Large intestine (tissue), 12 donors: ENCODE measurements at places on chromosomes 2 and 18.
A peak's percentile ranks its signal among the peaks of the same experiment; 100 is the strongest.

DNA sequence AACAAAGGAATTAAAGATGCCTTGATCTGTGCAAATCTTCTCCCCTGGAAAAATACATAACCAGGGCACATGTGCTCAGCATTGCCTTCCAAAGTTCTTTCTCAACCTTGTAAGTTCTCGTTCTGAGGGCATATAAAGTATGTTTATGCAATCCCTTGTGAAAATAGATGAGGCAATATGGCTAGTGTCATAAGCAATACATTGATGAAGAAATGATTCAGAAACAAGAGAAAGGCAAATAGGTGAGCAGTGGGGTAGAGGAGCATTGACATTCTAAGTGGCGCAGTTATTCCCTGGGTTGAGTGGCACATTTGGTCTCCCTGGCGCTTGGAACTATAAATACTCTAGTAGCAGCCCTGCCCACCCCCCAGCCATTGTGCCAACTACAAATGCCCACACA lies 57.4 kb upstream of the PGAP1 start:
- peak; percentile 35 for DNase-seq

GRCh38 chr2:196233805-196234475 lies 62.6 kb upstream of the STK17B start:
- DNase-seq: no peak

GRCh38 chr2:232874677-232875223 lies 4.7 kb downstream of the SNORC start:
- DNase-seq: no peak

GRCh38 chr18:49360582-49360981 lies 99.9 kb downstream of the DYM start:
- no peak for DNase-seq

DNA sequence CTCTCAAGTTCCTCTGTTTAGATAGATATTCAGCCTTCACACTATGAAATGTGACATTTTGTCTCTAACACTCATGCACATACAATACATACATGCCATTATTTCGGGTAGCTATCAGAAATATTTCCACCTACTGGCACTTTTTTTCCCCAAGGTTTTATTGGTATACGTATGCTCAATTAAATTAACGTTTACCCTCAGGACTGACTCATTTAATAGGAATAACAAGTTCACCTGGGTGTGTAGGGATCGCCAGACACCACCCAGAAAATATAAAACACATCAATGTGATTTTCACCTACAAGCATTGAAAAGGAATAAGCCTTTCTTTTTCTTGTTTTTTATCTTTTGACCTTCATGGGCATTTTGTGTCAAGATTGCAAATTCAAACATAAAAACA lies 138.5 kb upstream of the EPAS1 start:
- DNase-seq: no peak

DNA sequence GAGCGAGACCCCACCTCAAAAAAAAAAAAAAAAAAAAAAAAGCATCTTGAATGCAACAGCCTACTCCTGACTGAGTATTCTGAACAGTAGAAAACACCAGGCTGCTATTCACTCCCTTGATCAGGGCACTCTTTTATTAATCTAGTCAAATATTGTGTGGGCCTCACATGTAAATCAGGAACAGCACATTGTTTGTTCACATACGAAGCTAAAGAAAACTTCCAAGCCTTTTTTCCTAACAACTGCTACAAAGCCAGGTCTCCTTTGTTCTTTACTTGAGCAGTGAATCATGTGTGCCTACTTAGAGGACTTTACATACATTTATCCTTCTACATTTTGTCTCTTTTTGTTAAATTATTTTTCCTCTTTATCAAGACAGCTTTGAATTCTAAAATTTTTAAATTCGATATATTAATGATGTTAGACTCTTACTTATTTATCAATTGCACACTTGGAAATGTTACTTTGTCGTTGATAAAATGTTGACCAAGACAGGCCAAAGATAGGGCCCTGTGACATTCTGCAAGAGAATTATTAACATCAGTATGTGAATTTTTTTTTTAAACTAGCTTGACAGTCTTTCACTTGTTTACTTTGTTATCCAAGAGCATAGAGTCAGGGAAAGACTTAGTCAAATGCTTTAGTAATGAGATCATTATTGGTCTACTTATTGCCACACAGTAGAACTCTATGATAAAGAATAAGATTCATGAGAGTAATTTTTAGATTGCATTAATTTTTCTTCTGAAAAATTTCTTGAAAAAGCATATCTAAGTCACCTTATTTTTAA lies 13.2 kb downstream of the SPATS2L start:
- DNase-seq: no peak

DNA sequence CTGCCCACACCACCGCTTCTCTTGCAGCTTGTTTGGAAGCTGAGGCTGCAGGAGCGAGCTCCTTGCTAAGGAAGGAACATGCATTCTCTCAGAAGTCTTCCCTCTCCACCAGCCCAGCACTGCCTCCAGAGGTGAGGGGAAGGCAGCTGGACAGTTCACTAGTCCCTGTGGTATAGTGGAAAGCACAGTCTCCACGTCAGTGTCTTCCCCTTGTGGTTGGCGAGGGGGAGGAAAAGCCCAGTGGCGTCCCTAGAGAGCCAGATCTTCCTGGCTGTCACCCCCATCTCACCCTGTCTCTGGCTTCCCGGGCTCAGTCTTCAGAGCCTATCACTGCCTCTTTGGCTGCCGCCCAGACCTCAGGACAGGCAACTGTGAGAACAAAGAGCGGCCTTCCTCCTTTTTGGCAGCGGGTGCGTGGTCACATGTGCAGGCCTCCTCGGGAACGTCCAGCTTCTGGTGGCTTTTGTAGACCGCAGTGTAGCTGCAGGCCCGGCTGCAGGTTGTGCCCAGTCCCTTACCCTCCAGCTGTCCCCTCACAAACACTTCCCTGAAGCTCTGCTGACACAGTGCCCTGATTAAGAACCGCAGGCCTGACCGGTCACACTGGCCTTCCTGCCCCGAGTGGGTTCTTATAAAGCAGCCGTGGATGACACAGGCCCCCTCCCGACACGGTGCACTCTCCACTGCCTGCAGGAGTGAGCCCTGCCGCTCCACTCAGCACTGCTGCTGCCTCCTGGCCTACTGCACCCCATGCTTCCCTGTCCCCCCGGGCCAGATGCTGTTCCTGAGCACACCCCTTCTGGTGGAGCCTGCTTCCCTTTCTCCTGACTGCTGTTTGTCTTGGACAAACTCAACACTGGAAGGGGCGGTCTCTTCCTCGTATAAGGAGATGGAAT lies 90.9 kb downstream of the RNF144A start:
- peak; percentile 32 for DNase-seq

GRCh38 chr18:22933966-22934423 lies 867 bp downstream of the RBBP8 start:
- no peak for DNase-seq

DNA sequence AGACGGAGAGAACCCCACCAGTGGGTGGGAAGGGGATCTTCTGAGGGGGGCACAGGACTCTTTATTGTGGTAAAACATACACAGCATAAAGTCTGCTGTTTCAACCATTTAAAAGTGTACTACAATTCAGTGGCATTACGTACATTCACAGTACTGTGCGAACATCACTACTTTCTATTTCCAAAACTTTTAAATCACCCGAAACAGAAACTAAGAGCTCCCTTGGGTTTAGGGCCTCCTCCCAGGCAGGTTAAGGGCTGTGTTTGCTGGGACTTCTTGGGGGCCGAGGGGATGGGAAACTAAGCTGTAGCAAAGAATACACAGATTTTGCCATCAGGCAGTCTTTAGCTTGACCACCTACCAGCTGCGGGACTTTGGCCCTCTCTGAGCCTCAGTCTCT lies 242.0 kb downstream of the HAUS1 start:
- DNase-seq: no peak
